Vein endothelial cell (primary cell): ENCODE measurements at places on chromosomes 11 and 22. TPM values are rescaled to one million over a fixed set of nuclear protein-coding genes. Genes with fewer than 3 reads are reported as not detected.

Gene SLC15A3
- 3.2 and 5.6 TPM in 2 replicates for total RNA-seq

Gene APLNR
- 0.48 TPM in 1 of 2 replicates, not detected in the other for total RNA-seq

Gene NPAS4
- total RNA-seq = not detected in 2 replicates

Gene OR52N4
- total RNA-seq = not detected in 2 replicates

Gene CD3G
- total RNA-seq = not detected in 2 replicates

Gene APOBEC3H
- total RNA-seq = 0.29 and 0.33 TPM in 2 replicates

Gene BUD13
- 19.3 and 21.4 TPM in 2 replicates for total RNA-seq

Gene OR52E2
- not detected in 2 replicates for total RNA-seq

Gene TTC36
- 0.19 and 2.9 TPM in 2 replicates for total RNA-seq

Gene CSNK2A3
- 3.8 and 4.2 TPM in 2 replicates for total RNA-seq
